ENCODE measurements at places on chromosomes 13 and 19.

GRCh38 chr13:42331009-42331408 lies 59.1 kb downstream of the AKAP11 start:
- no peak for DNase-seq

DNA sequence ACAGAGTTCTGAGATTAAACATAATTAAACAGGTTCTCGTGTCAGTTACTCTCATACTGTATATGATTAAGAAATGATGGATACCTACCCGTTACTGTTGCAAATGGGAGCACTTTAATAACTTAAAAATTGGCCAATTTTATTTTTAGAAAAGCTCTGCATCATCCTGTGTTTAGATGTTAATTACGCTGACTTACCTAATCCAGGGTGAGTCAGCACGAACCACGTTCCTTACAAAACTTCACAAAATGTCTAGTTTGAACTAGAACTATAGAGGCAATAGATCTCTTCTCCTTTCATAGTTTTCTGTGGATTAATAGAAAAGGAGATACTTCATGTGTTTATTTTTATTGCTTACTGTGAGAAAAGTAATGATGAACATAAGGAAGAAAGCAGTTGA lies 363.9 kb downstream of the MYO16 start:
- DNase-seq: no peak

GRCh38 chr19:53612762-53613526 lies 18.9 kb upstream of the DPRX start:
- no peak for DNase-seq

DNA sequence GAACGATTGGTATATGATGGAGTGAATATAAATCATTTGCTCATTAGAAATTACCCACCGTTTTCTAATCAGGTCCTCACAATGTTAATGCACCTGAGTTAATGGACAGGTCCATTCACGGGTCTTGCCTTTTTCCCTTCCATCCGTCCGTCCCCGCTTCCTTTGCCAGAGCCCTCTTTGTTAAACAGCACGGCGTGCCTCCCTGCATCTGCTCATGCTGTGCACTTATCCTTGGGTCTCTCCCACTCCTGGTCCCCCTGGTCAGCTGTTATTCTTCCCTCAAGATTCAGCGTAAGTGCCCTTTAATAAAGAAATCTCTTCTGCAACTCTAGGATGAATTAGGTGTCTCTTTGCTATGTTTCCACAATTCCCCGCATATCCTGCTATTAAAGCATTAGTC lies 324.5 kb downstream of the DNAJC15 start:
- no peak for DNase-seq
